ENCODE measurements at places on chromosomes 6 and 20. TPM values are rescaled to one million over a fixed set of nuclear protein-coding genes. Genes with fewer than 3 reads are reported as not detected.

The C20orf144 gene
- total RNA-seq: not detected

The PNPLA1 gene
- total RNA-seq: not detected

The C6orf141 gene
- 0.55 TPM for total RNA-seq

The PKIB gene
- 64.1 TPM for total RNA-seq

The EBF4 gene
- total RNA-seq: 4.1 TPM

The SLC24A3 gene
- total RNA-seq: 0.79 TPM

The TMEM170B gene
- total RNA-seq: 1.5 TPM

The TMEM151B gene
- 0.09 TPM for total RNA-seq
